Activated naive CD4-positive, alpha-beta T cell (primary cell): ENCODE measurements at places on chromosomes 7 and 10.

DNA sequence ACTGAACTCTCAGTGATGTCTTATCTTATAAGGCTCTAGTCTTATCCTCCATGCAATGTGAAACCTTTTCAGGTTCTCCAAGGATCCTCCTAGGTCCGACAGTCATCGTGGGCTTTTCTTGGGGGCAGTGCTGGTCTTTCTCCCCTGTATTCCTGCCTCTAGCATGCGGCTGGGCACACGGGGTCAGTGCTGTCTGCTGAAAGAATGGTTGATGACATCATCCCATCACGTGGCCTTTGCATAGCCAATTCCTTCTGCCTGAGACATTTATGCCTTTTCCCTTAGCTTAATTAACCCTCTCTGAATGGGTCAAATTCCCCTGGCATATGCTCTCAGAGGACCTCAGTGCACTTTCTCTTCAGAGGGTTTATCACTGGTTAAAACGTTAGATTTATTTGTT lies 27.0 kb upstream of the KCNK18 start:
- no peak for DNase-seq

GRCh38 chr7:43117095-43117494 lies 4.6 kb downstream of the HECW1 start:
- DNase-seq: no peak

DNA sequence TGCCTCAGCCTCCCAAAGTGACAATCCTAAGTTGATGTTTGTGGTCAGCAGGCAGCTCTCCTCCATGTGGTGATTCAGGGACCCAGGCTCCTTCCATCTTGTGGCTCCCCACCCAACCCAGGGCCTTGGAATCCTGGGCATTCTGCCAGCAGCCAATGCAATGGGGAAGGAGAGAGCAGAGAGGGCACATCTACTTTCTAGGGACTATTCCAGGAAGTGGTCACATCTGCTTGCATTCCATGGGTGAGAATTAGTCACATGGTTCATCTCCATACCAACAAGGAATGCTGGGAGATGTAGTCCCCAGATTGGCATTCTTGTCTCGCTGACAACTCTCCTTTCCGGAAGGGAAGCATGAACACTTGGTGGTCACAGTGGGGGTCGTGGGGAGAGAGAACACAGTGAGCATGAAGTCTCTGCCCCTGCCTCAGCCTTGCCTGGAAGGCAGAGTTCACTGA lies 9.9 kb upstream of the SRRM3 start:
- no peak for DNase-seq

GRCh38 chr10:18610517-18610916 lies 40.9 kb downstream of the NSUN6 start:
- DNase-seq: no peak

DNA sequence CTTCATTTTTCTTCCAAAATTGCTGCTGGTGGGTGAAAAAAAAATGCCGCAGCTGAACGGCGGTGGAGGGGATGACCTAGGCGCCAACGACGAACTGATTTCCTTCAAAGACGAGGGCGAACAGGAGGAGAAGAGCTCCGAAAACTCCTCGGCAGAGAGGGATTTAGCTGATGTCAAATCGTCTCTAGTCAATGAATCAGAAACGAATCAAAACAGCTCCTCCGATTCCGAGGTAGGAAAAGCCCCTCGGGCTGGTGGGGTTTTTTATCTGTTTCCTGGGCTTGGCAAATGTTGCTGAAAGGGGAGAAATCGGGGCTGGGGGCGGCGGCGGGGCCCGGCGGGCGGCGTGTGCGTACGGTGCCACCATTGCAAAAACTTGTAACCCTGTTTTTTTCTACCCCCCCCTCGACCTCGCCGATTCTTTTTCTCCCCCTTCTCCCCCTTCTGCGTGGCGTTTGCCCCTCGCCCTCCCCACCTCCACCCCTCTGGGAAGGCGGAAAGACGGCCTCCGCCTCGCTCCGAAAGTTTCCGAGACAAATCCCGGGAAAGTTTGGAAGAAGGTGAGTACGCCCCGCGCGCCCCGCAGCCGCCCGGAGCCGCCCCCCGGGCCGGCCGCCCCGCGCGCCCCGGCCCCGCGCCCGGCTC lies 789 bp downstream of the TCF7L2 start:
- no peak for DNase-seq

DNA sequence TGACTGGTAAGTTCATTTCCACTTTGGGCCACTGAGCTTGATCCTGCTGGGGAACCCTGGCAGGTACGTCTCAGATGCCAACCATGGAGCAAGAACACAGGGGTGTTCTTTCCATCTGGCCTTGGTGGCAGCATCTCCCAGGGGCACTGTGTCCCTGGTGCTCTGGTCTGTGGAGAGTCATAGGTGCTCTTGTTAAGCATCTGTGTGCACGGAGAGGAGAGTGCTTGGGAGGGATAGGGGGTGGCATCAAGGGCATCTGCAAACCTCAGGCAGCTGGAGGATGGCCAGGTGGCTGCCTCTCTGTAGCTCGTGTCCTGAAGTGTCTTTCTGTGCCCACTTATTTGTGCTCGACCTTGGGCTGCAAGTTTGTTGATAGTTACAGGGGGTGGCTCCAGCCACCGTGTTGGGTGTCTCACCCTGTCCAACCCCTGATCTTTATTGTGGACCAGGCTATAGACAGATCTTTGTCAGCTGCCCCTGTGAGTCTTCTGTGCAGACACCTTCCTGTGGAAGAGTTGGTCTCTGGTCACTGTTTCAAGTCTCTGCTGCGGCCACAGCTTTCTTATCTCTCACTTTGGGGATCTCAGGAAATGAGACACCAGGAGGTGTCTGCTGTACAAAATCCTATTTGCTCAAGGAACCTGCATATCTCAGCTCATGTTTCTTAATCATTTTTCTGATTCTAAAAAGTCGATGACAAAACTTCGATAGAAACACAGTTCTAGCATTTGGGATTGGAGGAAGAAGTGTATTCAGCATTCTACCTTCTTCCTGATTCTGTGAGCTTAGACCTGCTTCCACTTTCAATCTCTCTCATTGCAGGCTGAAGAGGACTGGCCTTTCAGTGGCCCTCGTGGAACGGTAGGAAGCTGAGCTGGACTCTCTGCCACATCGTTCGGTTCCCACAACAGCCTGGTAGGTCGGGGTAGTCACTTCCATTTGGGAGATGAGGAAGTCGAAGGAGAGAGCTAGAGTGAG lies 17.2 kb upstream of the GIMAP8 start:
- no peak for DNase-seq

GRCh38 chr10:49606981-49607535 lies 3.1 kb upstream of the SLC18A3 start:
- DNase-seq: peak; percentile 26

DNA sequence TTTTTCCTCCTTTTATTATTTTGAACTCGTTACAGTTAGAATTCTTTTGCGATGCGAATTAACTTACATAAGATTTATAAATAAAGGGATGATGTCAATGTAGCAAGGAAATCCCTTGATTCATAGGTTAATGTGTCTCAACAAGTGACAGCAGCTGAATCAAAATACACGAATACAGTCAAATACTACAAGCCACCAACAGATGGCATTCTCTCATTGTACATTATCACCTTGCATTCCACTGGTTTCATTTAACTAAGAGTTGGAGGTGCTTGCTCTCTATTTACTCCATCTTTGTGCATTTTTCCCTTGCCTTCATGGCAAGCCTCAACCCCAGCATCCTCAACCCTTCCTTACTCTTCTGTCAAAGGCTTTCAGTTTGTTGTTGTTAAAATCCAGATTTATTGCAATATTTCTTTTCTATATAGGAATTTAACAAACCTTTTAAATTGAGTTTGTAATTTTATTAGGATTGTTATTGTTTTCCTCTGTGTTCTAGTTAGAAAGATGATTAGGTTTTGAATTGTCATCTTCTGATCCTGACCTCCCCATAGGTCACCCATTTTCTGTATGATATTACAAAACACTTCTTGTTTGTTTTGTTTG lies 78.3 kb downstream of the SLC25A40 start:
- DNase-seq: no peak

DNA sequence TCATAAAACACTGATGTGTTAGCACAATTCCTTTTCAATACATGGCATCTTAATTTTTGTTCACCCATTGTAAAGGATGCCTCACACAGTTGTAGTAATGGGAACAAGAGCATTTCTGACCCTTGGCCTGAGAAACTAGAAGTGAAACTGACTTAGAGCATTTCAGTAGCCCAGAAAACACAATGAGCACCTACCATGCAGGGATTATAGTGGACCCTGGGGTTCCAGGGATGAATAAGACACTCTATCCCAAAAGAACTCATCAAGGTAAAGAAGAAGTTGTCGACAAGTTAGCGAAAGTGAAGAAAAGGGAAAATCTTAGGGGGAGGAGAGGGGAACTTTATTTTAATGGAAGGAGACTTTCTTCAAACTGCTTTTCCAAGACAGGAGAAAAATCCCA lies 125.6 kb downstream of the NT5C2 start:
- DNase-seq: no peak

- DNase-seq: no peak
Measured at GRCh38 chr10:79170226-79170752, 101.5 kb downstream of the ZMIZ1 start.

- DNase-seq: no peak
Measured at GRCh38 chr7:157016352-157017041, 6.0 kb upstream of the MNX1 start.

- no peak for DNase-seq
Measured at GRCh38 chr7:99668541-99668940, 11.3 kb downstream of the CYP3A5 start.

- no peak for DNase-seq
Measured at GRCh38 chr7:155986497-155987160, 174.4 kb upstream of the SHH start.

- DNase-seq: no peak
Measured at GRCh38 chr10:107826171-107826570, 661.7 kb upstream of the SORCS1 start.

- no peak for DNase-seq
Measured at GRCh38 chr10:20407357-20407756, 489.8 kb downstream of the NEBL start.

DNA sequence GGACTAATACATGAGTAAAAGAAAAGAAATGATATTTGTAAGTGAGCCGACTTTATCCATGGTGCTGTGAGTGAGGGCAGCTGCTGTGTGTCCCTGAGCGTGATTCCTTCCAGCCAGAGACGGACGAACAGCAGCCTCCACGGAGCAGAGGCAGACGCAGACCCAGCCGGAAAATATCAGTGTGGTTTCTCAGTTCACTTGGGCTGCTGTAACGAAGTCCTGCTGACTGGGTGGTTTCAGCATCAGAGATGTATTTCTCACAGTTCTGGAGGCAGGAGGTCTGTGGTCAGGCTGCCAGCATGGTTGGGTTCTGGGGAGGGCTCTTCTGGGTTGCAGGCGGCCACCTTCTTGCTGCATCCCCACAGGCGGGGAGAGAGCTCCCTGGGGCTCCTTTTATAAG lies 375.6 kb downstream of the GLRX3 start:
- no peak for DNase-seq
